ENCODE measurements at places on chromosomes 2 and 18.
A peak's percentile ranks its signal among the peaks of the same experiment; 100 is the strongest.

GRCh38 chr2:112244854-112245253, 10.0 kb downstream of the ZC3H8 start:
- no peak for DNase-seq

GRCh38 chr2:31067259-31067658, 71.0 kb downstream of the GALNT14 start:
- no peak for DNase-seq

DNA sequence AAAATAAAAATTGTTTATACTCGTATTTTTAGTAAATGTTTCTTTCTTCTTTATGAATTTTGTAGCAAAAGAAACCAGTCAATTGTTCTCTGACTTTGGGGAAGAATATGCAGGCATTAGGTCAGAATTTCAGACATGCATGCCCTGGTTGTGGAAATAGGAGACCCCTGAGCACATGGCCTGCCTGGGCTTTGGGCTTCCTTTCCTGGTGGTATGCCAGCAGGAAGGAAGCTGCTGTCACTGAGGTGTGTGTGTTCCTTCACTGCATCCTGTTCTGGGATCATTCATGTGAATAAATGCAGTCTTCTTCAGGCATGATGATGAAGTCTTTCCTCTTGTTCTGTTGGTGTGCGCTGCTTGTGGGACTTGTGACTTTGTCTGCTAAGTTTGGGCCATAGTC, 920.2 kb upstream of the VRK2 start:
- DNase-seq: no peak

GRCh38 chr2:111165084-111165483, 44.4 kb downstream of the BCL2L11 start:
- no peak for DNase-seq

GRCh38 chr18:24000613-24001490, 13.7 kb upstream of the TTC39C start:
- DNase-seq: peak; percentile 41
